DMS153 (cell line): ENCODE measurements at places on chromosomes 16 and 17.

DNA sequence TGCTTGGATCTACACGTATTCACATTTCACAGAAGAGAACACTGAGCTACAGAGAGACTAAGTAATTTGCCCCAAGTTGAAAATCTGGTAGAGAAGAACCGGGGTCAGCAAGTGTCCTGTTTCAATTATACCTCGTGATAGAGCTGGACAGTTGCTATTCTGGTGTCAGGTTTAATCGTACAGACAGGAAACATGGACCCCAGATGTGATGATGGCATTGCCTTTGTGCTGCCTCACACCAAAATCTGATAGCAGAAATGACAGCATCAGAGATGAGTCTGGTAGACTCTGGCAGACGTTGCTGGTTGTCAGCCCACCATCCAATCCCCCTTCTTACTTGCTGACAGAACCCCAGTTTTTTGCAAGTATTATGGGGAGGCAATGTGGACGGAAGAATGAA, 112.1 kb upstream of the FOXF1 start:
- DNase-seq, result no peak

DNA sequence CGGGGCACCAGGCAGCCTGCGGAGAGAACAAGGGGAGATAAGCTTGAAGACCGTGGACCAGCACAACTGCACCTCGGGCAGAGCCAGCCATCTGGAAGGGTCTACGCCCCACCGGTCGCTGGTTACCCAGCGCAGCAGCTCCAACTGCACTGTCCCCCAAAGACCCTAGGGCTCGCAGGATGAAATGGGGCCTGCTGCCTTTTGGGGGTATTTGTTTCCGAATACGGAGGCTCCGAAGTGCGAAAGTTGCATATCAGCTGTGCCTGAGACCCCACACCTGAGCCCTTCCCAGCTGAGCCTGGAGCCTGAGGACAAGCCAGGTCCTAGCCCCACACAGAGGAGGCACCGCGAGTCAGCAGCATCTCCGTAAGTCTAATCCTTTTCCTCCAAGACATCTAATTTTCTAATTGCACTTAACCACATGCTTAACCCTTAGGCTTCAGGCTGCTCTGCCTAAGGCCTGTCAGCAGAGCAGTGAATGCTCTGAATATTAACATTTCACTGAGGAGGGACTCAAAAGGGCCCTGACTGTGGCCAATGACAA, 4.0 kb downstream of the KIFC3 start:
- no peak for DNase-seq

DNA sequence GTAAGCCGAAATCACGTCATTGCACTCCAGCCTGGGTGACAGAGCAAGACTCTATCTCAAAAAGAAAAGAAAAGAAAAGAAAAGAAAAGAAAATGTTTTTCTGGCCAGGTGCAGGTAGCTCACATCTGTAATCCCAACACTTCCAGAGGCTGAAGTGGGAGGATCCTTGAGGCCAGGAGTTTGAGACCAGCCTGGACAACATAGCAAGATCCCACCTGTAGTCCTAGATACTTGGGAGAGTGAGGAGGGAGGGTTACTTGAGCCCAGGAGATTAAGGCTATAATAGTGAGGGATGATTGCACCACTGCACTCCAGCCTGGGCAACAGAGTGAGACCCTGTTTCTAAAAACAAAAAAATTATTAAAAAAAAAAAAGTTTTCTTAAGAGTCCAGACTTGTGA, 2.5 kb upstream of the ATP5MC1 start:
- no peak for DNase-seq

- DNase-seq, result no peak
Measured at GRCh38 chr17:82961366-82962162, 117.8 kb upstream of the METRNL start.

DNA sequence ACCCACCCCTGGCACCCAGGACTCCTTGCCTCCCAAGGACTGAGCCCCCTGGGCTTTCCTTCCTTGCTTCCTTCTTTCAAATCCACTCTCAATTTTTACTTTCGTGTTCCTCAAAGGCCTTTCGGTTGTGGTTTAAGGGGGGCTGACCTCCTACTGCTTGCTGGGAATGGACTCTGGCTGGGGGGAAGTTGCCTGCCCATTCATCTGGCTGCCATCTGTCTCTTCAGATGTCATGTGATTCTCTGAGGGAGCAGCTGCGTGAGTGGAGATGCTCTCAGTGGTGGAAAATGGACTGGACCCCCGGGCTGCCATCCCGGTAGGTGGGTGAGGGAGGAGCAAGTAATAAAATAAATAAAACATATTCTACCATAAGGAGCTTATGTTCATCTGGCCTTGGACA, 93.8 kb upstream of the RPRML start:
- DNase-seq, result no peak

DNA sequence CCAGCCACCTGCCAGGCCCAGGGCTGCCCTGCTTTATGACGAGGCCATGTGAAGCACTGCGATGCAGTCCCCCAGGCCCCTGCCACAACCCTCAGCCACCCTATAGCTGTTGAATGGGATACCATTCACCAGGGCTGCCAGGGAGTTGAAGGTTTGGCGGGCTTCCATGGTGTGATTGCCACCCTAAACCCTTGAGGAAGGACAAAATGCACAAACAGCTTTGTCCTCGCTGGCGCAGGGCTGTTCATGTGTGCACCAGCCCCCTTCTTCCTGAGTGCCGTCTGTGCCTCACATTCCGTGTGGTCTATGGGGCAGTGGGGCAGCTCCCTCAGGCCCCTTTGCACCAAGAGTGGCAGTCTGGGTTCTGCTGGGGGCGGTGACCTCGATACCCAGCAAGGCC, 25.3 kb downstream of the NARF start:
- DNase-seq, result no peak

DNA sequence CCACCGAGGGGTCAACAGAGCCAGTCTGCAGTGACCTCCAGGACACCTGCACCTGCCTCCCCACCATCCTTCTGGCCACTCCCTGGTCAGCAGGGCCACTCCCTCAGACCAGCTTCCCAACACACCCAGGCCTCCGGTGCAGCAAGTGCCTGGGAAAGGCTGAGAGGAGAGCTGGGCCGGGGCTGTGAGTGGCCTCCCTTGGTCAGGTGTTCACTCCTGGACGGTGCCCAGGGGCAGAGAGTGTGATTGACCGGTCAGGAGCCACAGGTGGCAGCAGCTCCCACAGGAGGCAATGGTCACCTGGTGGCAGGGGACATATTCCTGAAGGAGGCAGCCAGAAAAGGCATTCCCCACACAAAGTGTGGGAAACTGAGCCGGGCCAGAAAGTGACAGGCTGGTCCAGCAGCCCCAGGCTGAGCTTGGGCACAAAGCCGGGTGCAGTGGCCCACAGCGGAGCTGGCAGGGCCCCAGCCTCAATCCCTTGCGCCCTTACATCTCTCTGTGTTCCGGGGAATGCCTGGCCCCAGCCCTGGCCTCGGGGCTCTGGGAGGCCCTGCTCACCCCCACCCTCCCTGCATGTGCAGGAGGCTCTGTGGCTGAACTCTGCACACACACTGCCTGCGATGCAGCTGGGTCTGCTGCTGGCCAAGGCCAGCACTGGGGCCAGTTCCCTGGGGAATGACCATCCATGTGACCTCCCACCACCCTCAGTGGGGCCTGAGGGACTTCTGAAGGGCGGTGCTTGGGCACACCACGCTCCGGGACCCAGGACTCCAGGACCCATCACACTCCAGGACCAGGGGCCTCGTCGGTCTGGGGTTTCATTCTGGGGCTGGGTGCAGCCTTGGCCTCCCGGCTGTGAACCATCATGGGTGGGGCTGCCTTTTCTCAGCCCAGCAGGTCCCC, 1.2 kb upstream of the C17orf99 start:
- no peak for DNase-seq

GRCh38 chr16:51175081-51175480, 24.0 kb upstream of the SALL1 start:
- no peak for DNase-seq

DNA sequence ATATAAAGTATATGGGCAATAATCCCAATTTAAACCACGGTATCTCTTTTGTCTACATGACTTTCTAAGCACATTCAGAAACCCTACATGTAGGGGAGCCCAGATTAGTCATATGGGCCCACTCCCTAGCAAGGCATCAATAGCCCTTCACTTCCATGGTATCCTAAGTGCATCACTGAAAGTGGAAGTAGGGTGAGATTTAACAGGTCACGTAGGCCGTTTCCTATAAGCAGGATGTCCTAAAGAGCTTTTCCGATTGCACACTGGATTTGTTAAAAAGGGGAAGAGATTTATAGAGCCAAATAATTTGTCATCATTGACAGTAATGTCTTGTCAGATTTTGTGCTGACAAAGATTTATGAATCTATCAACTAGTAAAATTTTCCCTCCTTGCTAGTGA, 39.0 kb downstream of the CA4 start:
- DNase-seq, result no peak

GRCh38 chr16:64403352-64403751, 718.5 kb downstream of the CDH11 start:
- DNase-seq, result no peak

DNA sequence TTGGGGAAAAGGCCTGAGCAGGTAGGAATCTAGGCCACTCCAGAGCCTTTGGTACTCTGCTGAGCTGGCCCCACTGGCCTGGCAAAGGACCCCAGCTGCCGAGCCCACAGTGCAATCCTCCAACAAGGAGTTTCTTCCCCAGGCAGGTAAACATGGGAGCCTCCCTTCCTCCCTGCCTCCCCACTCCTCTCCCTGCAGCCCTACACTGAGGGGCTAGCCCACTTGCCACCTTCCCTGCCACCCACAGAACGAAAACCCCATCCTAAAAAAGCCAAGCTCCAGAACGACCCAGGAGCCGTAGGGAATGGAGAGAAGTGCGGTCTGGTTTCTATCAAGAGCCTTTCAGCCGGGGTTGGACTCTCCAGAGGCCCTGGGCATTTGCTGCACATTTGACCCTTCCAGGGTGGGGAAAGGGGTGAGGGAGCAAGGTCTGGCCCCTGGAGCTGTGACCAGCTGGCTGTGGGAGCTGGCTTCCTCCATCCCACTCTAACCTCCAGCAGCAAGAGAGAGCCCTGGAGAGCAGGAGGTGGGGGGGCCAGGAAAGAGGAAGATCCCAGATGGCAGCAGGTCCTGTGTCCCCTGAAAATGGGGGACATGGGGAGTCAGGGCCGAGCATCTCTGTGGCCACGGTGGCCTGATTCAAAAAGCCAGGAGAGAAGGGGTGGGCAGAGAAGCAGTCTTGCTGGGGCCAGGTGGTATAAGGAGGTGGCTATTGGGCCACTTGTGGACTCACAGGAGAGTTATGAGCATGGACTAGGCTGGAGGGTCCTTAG, 1.3 kb downstream of the HID1 start:
- DNase-seq, result no peak

DNA sequence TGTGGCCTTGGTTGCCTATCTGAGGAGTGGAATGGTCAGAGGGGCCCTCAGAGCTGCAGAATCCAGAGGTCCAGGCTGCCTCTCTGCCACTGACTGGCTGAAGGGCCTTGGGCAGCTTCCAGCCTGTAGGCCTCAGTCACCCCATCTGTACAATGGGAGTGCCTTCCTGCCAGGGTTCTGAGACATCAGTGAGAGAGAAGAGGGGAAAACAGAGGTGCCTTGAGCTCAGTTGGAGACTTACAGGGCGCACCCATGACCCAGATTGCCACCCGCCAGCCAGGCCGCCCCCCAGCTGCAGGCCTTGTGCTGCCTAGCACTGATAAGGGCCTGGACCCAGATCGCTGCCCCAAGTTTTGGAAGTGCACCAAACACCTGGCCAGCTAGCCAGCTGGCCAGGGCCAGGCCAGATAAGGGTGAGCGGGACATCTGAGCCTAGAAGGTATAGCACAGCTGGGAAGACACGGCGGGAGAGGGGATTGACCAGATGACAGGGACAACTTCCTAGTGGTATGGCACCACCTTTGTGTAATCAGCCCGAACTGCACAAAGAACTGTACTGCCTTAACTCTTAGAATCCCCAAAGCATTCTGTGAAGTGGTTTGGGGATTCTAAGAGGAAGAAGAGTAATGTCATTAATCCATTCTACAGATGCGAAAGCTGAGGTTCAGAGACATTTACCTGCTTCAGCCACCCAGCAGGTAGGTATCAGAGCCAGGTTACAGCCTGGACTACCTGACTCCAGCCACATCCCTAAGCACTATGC, 1.4 kb downstream of the SLC4A1 start:
- no peak for DNase-seq

- no peak for DNase-seq
Measured at GRCh38 chr17:7440113-7440833, 961 bp downstream of the FGF11 start.

GRCh38 chr17:45092911-45093430, 31.9 kb downstream of the NMT1 start:
- no peak for DNase-seq

DNA sequence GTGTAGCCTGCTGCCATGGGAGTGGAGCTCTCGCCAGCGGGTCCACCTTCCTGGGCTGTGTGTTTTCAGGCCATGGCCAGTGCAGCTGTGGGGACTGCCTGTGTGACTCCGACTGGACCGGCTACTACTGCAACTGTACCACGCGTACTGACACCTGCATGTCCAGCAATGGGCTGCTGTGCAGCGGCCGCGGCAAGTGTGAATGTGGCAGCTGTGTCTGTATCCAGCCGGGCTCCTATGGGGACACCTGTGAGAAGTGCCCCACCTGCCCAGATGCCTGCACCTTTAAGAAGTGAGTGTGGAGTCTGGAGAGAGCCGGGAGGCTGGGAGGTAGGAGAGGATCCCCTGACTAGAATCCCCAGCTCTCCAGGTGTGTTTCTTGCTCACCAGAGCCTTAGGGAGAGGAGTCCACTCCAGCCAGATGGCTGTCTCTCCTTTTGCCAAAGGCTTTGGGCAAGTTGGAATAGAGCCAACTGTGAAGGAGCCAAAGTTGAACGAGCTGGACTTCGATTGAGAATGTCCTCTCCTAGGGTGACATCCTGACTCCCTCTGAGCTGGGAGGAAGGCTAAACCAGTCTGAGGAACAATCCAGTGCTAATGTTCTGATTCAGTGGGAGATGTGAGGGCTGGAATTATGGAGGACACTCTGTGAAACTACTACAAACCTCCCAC, 24.4 kb upstream of the EFCAB13 start:
- DNase-seq, result no peak

DNA sequence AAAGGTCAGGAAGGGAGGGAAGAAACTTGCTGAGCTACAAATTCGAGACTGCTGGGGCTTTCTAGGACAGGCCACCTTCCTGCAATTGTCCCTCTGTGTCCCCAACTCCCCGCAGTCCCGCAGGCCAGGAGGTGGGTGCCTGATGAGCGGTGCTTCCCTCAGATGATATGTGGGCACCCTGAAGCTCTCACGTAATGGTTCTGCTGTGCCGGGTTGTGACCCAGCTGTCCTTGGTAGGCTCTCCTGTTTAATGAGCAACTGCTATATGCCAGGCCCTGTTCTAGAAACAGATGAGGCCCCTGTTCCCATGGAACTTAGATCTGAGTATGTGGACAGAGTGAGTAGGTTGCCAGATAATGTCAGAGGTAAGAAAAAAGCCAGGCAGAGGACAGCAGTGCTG, 22.0 kb upstream of the MYO15B start:
- DNase-seq, result no peak

DNA sequence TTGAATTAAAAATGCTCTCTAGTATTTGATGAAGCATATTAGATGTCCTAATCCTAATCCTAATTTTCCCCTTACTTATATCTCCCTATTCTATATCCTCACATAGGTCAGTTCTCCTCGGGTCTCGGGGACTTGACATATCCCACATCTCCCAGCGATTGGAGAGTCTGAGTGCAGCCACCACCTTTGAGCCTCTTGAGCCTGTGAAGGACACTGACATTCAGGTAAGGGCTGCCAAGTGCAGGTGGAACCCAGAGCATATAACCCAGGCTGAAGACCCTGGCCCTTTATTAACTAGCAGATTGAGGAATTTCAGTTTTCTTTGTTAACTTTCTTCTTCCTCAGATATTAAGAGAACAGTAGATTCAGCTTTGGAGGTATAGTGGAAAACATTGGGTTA, 28.5 kb downstream of the NUP93 start:
- no peak for DNase-seq

GRCh38 chr16:28575446-28576109, 21.3 kb downstream of the SULT1A2 start:
- no peak for DNase-seq

GRCh38 chr17:28622186-28622585, 8.2 kb upstream of the RSKR start:
- DNase-seq, result no peak
